Smooth muscle cell of the coronary artery (primary cell): ENCODE measurements at places on chromosomes 6 and 20. TPM values are rescaled to one million over a fixed set of nuclear protein-coding genes. Genes with fewer than 3 reads are reported as not detected.

The LST1 gene
- 0.30 TPM in 1 of 2 replicates, not detected in the other for total RNA-seq

The PRDM1 gene
- total RNA-seq = 0.15 and 2.2 TPM in 2 replicates

The FRMD1 gene
- not detected in 2 replicates for total RNA-seq

The IMPG1 gene
- under 0.01 TPM in 1 of 2 replicates, not detected in the other for total RNA-seq

The TCF21 gene
- total RNA-seq = 3.5 and 9.9 TPM in 2 replicates

The COL9A3 gene
- total RNA-seq = 0.30 TPM in 1 of 2 replicates, not detected in the other

The MAP7 gene
- total RNA-seq = 0.23 and 0.82 TPM in 2 replicates

The GSTA2 gene
- not detected in 2 replicates for total RNA-seq

The SOX12 gene
- 2.1 and 2.8 TPM in 2 replicates for total RNA-seq

The NMBR gene
- not detected in 2 replicates for total RNA-seq
